ENCODE measurements at places on chromosomes 7 and 10.

DNA sequence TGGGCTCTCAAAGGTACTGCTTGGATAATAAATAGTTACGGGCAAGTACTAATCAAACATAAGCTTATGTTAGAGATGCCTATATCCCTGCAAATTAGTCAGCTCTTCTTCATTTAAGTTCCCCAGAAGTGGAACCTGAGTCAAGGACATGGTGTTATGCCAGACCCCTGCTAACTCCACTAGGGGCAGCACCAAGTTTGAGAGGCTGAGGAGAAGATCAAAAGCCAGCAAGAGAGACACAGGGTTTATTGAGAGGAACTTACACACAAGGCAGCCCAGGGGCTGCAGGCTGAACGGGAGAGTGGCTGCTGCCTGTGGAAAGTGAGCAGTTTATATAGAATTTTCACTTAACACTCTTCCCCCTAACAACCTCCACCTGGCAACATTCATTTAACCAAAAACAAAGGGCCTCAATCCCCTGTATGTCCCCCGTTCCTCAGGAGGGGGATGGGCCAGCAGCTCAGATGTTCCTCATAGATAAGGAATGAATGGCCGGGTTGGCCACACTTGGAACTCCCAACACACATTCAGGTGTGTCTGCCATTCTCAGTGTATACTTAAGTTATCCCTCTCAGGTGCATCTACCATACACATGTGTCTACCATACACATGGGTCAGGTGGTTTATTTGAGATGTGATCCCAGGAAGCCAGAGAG lies 62.6 kb upstream of the GHITM start:
- DNase-seq: no peak

DNA sequence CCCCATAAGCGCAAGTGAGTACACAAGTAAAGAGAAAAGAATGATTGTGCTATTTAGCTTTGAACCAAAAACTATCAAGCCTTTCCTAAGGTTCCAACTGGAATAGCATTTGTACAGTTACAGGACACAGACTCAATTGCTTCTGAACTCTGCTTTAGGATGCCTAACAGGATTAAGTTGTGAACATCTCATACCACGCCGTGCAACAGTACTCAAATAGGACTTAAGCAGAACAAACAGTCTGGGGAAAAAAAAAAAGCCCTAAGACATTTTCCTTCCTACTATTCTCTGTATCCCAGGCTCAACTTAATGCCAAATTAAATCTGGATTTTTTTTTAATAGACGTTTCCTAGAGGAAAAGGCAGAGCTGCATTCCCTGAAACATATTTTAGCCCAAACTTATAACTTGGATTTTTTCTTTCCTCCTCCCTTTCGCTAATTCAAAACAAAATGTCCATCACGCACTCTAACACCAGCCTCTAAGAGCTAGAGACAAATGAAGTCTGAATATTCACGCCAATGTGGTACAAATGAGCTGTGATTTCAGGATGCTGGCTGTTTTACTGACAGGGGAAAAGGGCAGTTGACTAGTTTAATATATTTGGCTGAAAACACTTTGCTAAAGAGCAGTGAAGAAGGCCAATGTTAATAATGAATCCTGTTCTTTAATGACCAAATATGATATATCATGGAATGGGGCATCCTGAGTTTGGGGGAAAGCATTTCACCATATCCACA lies 68.6 kb downstream of the CALD1 start:
- no peak for DNase-seq

- no peak for DNase-seq
Measured at GRCh38 chr10:70585578-70586169, 16.9 kb downstream of the PRF1 start.

GRCh38 chr7:71480791-71481190 lies 348.8 kb downstream of the GALNT17 start:
- peak; percentile 1 for DNase-seq

DNA sequence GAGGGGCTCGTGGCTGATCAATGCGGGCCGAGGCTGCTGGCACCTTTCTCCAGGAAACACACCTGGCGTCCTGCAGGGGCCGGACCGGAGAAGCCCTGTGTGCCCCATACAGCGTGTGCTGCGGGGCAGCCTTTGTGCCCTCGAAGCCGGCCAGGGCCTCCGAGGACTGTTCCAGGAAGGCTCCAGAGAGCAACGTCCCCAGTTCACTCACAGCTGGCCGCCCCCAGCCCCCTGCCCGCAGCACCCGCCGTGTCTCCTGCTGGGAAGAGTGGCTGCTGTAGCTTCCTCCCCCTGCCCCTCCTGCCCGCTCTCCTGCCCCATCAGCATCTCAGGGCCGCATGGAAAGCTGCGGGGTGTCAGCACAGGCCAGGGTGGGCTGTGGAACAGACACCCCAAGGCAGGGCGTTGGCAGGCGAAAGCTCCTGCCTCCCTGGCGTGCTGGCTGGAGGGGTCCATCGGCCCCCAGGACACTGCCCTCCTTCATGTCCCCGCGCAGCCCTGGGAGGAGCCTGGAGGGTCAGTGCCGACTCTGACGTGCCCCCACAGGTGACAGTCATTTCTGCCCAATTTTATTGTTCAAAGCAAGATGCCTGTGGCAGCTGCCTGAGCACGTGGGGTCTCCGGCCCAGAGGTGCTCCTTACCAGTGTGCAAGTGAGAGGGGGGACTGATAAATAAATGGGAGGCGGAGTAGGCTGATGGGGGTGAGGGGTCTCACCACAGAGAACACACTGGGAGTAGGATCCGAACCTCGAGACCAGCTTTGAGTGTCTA lies 95.8 kb upstream of the DIP2C start:
- DNase-seq: no peak

DNA sequence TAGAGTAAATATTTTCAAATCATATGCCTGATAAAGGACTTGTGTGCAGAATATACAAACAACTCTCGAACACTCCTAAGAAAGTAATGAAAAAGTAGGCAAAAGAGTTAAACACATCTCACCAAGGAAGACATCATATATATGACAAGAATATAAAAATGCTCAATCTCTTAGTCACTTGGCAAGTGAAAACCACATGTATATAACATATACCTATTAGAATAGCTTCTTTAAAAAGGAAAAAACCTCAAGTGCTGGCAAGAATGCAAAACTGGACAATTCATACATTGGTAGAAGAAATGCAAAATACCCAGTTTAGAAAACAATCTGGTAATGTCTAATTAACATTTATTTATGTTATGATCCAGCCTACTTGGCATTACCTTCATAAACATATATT lies 146.6 kb upstream of the DGKB start:
- no peak for DNase-seq

GRCh38 chr10:69215405-69216171 lies 4.5 kb upstream of the HKDC1 start:
- no peak for DNase-seq

GRCh38 chr7:91342346-91342745 lies 78.1 kb downstream of the FZD1 start:
- no peak for DNase-seq

DNA sequence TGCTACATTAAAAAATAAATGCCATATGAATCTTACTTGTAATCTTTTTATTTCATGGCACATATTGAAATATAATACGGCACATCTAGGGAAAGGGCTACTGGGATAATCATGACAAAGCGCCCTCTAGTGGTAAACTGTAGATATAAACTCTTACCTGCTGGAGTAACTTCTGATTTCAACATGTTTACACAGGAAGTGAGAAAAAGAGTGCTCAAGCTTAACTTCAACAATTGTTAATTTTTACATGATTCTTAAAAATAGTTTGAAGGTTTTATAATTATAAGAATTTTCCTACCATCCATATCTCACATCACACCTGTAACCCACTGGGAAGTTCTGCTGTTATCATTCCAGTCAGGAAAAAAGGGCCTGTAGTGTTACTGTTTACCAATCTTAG lies 2.0 kb upstream of the HEPACAM2 start:
- no peak for DNase-seq

GRCh38 chr10:116287906-116288501 lies 15.0 kb upstream of the GFRA1 start:
- DNase-seq: no peak

DNA sequence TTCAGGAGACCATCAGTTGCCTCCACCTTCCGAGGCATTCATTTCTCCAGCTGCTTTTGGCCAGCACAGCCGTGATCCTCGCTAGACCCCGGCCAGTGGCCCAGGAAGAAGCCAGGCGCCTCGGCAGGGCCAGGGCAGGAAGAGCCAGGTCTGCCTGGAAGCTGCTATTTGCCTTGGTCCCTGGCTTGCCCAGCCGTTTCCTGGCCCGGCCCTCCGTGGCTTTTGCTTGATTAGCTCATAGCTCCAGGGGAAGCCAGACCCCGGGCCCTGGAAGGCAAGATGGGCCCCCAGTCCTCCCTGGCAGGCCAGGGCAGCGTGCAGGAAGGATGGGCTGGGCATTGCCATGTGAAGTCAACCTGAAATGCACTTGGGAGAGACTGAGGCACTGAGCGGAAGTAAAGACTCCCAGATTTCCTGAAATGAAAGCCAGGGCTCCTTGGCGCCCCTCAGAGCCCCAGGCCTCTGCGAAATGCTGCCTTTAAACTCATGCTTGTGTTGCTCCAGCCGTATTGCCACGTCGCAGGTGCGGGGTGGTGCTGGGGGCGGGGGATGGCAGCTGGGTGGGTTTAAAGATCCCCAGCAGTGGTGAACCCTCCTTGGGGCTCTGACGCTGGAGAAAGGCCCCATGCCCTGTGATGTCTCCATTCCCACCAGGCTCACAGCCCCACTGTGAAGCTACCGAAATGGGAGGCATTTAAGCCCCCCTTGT lies 160.6 kb downstream of the GRK5 start:
- DNase-seq: no peak

DNA sequence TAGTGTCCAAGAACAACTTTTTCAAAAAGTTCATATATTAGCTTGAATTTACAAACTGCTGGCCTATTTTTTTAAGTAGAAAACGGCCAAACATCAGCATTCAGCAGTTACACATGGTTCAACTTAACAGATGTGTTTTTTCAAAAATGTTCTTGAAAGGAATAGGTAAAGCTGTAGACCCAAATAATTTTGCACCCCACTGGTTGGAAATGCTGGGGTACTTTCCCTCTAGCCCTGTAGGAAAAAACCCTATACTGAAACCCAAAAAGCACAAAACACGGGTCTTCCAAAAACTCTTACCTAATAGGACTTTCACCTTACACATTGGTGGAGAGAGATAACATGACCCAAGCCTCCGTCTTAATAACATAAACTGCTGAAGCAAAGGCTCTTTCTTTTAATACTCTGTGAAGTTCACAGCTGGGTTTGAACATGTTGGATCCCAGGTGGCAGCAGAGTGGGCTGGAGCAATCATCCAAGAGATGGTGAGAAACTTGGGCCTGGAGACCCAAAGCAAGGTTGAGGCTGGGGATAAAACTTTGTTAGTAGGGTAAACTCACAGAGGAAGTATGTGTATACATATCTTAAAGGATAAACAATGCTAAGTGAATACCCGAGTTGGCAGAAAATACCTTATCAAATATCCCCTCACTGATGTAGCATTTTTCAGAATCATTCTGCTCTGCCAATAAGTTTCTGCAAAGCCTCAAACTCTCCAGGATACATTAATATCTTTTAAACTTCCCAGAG lies 629 bp upstream of the DNAJC9 start:
- no peak for DNase-seq

- DNase-seq: no peak
Measured at GRCh38 chr7:122676466-122676865, 22.5 kb downstream of the RNF133 start.

DNA sequence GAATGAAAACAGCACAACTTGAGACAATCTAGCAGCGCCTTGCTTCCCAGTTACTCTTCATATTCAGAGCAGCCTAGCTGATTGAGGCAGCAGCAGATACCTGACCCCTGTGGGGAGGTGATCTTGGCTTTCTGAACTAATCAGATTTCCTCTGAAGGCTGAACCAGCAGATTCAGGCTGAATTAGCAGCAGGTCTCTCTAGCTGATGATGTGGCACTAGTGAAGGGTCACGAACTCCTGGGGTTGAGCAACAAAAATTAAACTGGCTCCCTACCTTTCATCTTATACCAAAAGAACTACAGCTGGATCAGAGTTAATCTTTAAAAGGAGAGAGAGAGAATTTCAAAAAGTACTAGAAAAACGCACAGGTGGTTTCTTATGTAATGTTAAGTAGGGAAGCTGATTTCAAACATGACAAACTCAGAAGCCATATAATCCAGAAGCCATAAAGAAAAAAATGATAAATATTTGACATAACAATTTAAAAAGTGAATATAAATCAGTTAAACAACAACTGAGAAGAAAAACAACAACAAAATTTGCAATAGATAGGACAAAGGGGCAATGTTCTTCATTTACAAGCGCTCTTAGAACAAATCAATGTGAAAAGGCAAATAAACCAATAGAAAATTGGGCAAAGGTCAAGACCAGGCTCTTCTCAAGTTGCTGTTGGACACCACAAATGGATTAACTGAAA lies 13.5 kb downstream of the SLC25A13 start:
- no peak for DNase-seq

- DNase-seq: no peak
Measured at GRCh38 chr7:107016312-107016711, 28.2 kb upstream of the PRKAR2B start.

GRCh38 chr7:50436133-50436806 lies 13.9 kb downstream of the FIGNL1 start:
- DNase-seq: no peak

DNA sequence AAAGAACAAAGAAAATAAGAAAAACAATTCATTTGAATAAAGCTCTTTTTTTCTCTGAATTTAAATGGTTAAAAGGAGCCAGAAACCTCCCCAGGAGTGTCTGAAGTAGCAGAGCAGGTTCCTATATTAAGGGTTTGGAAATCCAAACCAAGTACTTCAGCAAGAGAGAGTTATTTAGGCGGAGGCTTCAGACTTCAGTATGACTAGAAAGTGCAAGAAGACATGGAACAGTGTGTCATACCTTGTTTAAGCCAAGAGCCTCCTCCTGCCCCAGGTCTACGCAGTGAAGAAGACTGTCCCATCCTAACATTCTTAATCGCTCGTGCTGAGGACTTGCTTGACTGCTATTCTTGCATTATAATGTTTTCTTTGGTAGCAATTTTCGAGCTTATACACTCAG lies 51.3 kb downstream of the ODAD2 start:
- no peak for DNase-seq

GRCh38 chr7:130593033-130593432 lies 75.5 kb downstream of the COPG2 start:
- DNase-seq: no peak

DNA sequence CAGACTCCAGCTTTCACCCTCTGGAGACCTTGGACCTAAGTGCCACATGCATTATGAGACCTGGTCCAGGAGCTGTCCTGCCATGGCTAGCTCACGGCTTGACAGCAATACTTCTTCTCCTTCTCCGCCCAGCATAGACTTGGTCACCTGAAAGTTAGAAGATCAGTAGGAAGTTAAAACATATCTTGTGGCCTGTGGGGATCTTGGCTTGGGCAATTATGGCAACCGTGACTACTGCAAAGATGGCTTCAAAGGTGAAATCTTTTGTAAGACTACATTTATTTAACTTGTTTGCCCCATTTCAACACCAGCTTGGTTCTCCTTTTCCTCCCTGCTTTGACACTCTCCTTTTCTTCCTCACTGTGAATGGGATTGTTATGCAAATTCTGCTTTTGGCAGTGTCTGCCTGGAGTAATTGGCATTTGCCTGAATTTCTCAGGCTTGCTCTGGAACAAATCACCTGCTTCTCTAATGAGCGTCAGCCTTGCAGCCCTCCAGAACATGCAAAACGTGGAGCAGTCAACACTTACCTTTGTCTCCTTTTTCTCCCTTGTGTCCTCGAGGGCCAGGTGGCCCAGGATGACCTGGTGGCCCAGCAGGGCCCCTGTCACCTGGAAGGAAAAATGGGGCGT lies 53.4 kb downstream of the COL17A1 start:
- no peak for DNase-seq

- DNase-seq: no peak
Measured at GRCh38 chr10:96740579-96741281, 20.4 kb upstream of the PIK3AP1 start.

- no peak for DNase-seq
Measured at GRCh38 chr10:52864201-52865106, 91.9 kb upstream of the MBL2 start.

- no peak for DNase-seq
Measured at GRCh38 chr10:116470768-116471415, 43.2 kb downstream of the PNLIPRP3 start.
